ENCODE measurements at places on chromosomes 4 and X.

DNA sequence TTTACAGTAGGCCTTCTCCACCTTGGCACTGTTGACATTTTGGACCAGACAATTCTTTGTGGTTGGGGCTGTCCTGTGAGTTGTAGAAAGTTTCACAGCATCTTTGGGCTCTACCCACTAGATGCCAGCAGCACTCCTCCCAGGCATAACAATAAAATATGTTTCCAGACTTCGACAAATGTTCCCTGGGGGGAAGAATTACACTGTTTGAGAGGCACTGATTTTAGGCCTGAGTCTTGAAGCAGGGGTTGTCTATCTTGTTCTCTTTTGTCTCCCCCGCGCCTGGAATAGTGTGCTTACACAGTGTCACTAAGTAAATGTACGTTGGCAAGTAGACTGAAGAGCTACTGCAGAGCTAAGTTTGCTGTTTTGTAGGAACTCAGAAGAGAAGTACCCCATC is 254.4 kb upstream of the BOD1L1 start:
- no peak for DNase-seq

DNA sequence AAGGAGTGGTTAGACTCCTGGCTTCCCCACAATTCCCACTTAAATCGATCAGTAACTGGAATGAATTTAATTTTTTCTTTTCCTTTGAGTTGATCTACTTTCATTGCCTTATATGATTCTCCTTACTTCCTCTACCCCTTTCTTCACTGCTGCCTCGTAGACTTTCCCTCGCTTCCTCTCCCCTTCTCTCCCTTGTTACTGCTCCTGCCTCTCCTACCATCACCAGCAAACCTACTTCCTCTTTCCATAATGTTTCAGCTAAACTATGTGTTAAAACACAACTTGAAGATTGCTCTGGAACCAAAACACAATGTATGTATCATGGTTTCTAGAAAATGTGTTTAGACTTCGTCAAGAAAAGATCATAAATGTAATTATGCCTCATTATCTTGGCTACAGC is 132.0 kb upstream of the TET2 start:
- peak; percentile 54 for DNase-seq

DNA sequence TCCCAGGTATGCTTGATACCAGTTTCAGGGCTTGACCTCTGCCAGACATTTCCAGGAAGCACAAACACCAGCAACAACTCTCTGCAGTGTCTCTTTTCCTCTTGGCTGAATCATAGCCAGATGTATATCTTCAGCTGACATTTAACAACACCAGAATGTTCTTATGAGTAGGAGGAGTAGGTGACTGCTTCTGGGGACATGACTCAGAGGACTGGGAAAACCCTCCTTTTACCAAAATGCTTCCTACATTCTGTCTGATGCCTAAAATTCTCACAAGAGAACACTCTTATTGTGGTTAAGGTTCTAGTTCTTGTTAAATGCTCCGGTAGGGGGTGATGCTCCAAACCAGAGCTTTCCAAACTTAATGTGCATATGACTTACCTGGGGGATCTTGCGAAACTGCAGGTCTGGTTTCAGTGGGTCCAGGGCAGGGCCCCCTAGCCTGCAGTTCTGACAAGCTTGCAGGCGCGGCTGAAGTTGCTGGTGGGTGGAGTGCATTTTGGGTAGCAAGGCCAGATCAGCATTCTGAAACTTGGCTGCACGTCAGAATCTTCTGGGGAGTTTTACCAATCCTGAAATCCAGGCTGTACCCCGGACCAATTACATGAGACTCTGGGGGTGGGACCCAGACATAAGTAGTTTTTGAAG is 329.3 kb upstream of the RPS6KA3 start:
- no peak for DNase-seq

- DNase-seq: no peak
Observed at GRCh38 chr4:81314897-81315470, 100.0 kb upstream of the PRKG2 start.

DNA sequence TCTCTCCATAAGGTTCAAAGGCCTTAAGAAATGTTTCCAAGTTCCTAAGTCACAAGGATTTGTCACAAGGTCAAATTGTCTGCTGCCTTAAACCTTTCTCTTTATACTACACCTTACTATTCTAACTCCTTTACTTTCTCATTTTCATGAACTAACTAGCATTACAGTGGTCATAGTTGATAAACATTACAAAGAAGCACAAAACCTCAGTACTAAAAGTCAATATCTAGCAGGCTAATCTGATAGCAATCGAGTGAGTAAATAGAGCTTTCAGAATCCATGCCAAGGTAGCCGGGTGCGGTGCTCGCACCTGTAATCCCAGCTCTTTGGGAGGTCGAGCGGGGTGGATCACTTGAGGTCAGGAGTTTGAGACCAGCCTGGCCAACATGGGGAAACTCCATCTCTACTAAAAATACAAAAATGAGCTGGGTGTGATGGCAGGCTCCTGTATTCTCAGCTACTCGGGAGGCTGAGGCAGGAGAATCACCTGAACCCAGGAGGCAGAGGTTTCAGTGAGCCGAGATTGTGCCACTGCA is 510.0 kb downstream of the GBA3 start:
- no peak for DNase-seq

- DNase-seq: no peak
Observed at GRCh38 chr4:74063859-74064258, 25.4 kb upstream of the CXCL3 start.

DNA sequence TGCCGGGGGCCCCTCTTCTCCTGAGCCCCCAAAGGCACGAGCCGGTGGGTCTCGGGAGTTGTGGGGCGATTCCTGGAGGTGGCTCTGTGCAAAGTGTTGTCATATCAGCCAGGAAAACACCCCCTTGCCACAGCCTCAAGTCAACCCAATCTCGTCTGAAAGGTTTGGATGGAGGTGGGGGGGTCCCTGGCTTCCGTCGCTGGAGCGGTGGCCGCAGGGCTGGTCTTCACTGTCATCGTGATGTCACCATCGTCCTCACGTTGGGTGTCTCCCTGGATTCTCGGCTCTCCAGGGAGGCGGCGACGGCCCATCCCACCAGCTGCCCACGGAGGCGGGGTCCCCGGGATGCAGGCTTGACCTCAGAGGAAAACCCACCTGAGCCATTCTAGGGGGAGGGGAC is 38.3 kb upstream of the PPP2R3B start:
- DNase-seq: no peak

GRCh38 chrX:70254909-70255308 is 5.1 kb downstream of the P2RY4 start:
- DNase-seq: no peak

- DNase-seq: peak; percentile 2
Observed at GRCh38 chr4:53748328-53748772, 157.1 kb upstream of the LNX1 start.

GRCh38 chr4:74456849-74457395 is 12.0 kb downstream of the AREG start:
- DNase-seq: no peak

- no peak for DNase-seq
Observed at GRCh38 chr4:140308366-140309123, 64.9 kb upstream of the SCOC start.

DNA sequence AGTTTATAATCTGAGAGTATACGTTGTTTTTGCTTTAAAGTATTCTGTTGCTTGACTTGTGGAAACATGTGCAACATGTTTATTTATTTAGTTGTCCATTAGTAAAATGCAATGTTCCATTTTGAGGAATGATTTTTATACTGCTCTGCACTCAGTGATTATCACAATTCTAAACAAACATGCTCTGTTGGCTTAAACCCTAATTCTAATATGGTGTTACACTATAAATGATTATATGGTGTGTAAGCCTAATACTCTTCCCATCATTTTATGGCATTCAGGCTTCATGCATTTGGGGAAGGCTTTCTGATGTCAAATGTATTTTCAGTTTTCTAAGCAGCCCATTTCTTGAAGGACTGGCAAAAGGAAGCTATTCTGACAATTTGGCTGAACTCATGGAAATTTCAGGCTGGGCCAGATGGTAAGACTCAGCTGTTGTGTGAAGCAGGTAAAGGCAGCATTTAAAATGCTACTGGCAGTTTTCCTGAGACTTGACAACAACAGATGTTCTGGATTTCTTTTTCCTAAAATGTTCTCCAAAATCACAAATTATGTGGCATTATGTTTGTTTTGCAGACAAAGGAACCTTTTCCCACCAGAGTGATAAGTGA is 336.7 kb upstream of the GNPDA2 start:
- no peak for DNase-seq

GRCh38 chrX:36575670-36576069 is 432.5 kb upstream of the FAM47C start:
- no peak for DNase-seq

DNA sequence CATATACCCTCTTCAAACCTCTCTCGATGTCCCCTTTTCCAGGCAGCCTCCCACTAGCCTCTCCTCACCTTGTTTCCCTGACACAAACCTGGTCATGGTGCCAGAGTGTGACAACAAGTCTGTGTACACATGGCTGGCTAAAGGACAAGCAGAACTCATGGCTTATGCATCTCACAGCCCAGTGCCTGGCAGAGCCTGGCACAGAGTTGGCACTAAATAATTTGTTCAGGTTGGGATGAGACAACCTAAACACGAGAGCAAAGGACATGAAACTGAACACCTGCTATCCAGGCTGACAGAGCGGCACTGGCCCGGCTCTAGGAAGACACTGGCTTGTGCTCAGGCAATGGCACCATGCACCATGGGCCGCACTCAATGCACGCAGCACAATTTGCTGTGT is 48.2 kb upstream of the FGFBP2 start:
- no peak for DNase-seq

GRCh38 chr4:7358100-7358735 is 76.5 kb downstream of the PSAPL1 start:
- no peak for DNase-seq

- DNase-seq: no peak
Observed at GRCh38 chrX:10379878-10380277, 223.1 kb downstream of the CLCN4 start.

DNA sequence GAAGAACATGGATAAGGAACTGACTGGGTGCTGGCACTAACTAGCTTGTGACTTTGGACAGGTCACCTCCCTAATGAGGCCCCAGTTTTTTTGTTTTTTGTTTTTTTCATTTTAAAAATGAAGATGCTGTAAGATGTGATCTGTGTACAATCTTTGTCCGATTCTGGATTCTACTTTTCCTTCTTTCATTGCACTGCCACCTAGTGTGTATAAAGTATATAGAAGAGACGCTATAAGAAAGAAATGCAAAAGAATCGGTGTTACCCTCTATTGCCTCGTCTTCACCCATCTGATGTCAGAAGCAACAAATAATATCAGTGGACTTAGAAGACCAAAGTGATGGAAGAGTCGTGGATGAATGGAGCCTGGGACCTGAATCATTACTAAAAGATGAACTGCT is 58.6 kb upstream of the P2RY10 start:
- peak; percentile 64 for DNase-seq

DNA sequence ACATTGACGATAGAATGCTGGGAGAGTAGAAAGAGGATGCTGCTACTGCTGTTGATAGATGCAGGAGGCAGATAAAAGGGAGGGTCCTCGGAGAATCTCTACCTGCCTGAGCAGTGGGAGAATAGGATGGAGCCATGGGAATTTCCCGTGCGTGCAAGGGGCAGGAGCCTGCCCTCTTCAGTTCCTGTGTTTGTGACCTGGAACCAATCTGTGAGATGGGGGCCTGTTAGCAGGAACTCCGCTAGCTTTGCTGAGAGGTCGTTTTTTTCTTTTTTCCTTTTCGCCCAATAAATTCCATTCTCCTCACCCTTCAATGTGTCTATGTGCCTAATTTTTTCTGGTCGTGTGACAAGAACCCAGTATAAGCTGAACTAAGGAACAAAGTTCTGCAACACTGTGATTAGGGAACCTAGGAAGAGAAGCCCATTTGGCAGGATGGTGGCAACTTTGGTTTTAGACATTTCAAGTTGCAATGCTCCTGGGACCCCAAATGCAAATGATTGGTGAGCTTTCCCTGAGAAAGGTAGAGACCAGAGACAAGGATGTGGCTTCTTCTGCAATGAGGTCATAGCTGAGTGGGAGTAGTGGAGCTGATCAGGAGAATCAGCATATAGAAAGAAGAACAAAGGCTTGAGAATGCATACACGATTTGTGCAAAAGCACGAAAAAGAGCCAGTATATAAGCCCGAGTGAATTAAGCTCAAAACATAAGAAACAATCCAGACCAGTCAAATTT is 23.9 kb downstream of the SLC39A8 start:
- DNase-seq: no peak

GRCh38 chr4:138804711-138805110 is 210.9 kb upstream of the NOCT start:
- no peak for DNase-seq

GRCh38 chr4:27234306-27234899 is 373.8 kb downstream of the STIM2 start:
- no peak for DNase-seq

DNA sequence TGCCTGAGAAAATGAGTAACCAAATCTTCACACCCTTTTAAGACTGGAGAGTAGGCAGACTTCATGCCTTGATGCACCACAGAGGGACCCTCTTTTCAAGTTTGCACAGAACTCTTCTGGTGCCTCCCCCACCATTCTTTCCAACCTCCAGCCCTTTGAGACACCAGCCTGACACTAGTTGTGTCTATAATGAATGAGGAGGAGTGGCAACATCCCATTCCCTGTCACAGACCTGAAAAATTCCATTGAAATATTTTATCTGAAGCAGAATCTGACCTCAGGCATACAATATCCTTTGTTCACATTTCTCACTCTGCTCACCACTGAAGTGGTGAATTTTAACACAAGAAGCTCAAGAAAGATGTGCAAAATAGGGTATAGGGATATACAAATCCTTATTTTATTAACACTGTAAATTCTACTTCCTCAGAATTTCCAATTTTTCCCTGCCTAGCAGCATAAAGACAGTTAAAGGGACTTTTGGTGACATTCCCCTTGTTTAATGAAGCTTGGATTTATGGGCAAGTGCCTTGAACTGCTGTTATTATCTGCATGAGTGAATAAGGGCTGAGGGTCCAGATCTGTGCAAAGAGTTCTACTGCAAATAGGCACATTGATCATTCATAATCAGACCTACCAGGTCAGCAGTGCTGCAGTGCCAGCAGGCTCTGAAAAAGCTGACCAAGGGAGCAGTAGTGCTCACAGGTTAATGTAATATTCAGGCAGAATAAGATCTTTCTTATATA is 149.9 kb upstream of the PAQR3 start:
- DNase-seq: no peak

- DNase-seq: no peak
Observed at GRCh38 chr4:39932776-39933402, 44.8 kb downstream of the PDS5A start.

DNA sequence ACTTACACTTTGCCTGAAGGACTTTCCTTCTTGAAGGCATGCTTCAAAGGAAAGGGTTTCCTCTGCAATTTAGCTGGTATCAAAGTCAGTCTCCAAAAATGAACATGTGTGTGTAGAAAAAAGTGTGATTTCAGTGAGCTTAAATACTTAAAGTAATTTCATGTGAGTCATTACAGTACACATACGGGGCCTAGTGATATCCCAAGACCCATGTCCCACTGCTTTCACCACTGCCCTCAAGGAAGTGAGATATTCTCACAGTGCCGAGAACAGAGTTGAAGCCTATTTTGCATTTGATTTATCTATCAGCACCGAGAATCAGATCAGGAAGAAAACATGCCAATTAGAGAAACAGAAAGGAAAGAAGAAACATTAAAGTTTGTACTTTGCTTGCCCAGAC is 61.0 kb downstream of the CHST7 start:
- no peak for DNase-seq

Data from hematopoietic multipotent progenitor cell treated with erythropoietin and hydrocortisone succinate and interleukin-3 and kit ligand, for 4 days (in vitro differentiated cells).